ENCODE measurements at places on chromosomes 2 and 18.

DNA sequence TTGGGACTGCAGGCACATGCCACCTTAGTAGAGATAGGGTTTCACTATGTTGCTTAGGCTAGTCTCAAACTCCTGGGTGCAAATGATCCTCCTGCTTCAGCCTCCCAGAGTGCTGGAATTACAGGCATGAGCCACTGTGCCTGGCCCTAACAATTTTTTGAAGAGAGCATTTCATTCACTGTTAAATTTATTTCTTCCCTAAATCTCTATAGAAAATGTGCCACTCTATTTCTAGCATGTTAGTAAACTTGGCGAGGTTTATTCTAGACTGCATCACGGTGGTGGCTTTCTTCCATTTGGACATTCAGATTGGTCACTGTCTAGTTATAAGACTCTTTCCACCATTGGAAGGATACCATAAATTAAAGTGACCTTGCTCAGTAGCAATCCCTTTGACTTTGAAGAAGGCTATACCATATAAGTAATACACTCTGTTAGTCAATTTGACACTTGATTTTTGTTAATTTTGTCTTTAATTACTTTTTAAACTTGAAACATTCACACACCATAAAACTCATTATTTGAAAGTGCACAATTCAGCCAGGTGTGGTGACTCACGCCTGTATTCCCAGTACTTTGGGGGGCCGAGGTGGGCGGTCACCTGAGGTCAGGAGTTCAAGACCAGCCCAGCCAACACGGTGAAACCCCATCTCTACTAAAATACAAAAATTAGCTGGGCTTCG lies 16.2 kb downstream of the DDX1 start:
- DNase-seq, result no peak

GRCh38 chr2:197838036-197838435 lies 33.6 kb downstream of the PLCL1 start:
- peak; percentile 59 for DNase-seq

DNA sequence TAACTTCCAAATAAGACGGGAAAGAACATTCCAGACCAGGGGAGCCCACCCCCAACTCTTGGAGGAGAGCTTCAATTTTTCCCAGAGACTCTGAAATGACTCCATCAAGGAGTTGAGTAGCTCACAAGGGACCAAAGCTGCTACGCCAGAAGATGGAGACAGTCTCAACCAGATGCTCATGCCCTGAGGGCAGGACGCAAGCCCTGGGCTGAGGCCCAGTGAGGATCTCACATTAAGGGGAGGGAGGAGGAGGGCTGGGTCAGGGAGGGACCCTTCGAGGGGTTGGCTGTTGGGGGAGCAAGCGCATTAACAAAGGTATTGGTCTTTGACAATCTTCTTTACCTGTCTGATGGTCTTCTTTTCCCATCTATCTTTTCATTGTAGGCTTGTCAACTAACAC lies 141.3 kb upstream of the SLC1A4 start:
- DNase-seq, result no peak

GRCh38 chr2:180258041-180258537 lies 251.0 kb upstream of the CWC22 start:
- DNase-seq, result no peak

- DNase-seq, result peak; percentile 28
These were observed 534.9 kb upstream of the TNP1 start for GRCh38 chr2:217394510-217395351.

Data from adipocyte (in vitro differentiated cells).